ENCODE measurements at places on chromosomes 7 and 10. TPM values are rescaled to one million over a fixed set of nuclear protein-coding genes. Genes with fewer than 3 reads are reported as not detected.

GRCh38 chr10:17590969-17591645, 26.1 kb downstream of the HACD1 start:
- H3K27ac ChIP-seq, result no peak overlapping the region
- no peak for DNase-seq
- H3K4me1 ChIP-seq, result no peaks in the 10 kb centered on the region
- no peaks in the 10 kb centered on the region for H3K27me3 ChIP-seq
- H3K4me3 ChIP-seq, result no peak overlapping the region

GRCh38 chr10:121774813-121775212, 153.0 kb downstream of the ATE1 start:
- no peaks in the 10 kb centered on the region for H3K27me3 ChIP-seq
- no peak overlapping the region for H3K4me3 ChIP-seq
- H3K27ac ChIP-seq, result no peak overlapping the region

DNA sequence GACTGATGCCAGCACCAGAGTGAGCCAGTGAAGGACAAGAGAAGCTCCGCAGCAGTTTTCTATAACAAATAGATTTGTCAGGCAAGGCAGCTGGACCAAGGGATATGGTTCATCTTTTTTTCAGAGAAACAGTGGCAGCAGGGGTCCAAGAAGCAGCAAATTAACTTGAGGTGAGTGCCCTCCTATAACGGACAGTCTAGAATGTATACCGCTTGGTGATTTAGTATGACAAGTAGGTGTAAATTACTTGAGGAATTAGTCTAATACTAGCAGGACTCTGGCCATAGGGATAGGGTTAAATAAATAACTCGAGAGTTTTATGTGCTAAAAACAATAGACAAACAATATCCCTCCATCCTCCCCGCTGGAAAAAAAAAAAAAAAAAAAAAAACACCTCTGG, 153.0 kb upstream of the WNT16 start:
- H3K4me3 ChIP-seq, result no peak overlapping the region
- H3K27me3 ChIP-seq, result no peaks in the 10 kb centered on the region
- DNase-seq, result no peak
- no peak overlapping the region for H3K27ac ChIP-seq

DNA sequence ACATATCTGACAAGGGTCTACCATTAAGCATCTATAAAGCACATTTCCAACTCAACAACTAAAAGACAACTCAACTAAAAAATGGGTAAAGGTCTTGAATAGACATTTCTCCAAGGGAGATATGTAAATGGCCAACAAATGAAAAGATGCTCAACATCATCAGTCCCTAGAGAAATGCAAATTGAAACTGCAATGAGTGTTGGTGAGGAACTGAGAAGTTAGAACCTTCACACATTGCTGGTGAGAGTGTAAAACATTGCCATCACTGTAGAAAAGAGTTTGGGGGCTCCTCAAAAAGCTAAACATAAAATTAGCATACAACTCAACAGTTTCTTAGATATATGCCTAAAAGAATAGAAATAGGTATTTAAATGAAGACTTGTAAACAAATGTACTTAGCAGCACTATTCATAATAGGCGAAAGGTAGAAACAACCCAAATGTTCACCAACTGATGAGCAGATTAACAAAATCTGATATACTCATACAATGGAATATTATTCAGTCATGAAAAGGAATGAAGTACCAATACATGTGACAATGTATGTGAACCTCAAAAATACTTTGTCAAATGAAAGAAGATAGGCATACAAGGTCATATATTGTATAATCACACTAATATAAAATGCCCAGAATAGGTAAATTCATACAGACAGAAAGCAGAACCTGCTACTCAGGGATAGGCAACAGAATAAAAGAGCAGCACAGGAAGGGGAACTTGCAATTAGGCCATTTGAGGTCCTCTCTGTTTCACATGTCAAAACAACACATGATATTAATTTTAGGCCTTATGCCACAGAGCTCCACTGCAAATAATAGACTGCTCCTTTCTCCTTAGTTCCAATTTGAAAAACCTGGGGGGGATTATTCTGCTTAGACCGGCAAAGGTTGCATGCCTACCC, 10.6 kb upstream of the LRRC72 start:
- H3K36me3 ChIP-seq, result no peaks in the 10 kb centered on the region
- DNase-seq, result no peak
- no peaks in the 10 kb centered on the region for H3K4me1 ChIP-seq
- H3K27ac ChIP-seq, result no peak overlapping the region
- no peaks in the 10 kb centered on the region for H3K27me3 ChIP-seq

DNA sequence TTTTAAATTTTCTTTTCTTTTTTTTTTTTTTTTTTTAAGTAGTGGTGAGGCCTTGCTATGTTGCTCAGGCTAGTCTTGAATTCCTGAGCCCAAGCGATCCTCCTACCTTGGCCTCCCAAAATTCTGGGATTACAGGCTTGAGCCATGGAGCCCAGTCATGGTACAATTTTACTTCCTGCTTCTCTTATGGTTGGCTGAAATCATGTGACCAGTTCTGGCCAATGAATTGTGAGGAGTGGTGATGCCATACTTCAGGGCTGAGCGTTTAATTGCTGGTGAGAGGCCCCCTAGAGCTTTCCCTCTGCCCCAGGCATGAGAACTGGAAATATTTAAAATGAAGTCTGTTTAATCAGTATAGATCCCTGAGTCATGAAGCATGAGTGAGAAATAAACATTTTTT, 22.2 kb upstream of the BAIAP2L1 start:
- no peak for DNase-seq
- H3K4me1 ChIP-seq, result no peaks in the 10 kb centered on the region
- H3K27ac ChIP-seq, result no peak overlapping the region

GIMAP2 gene
- 269 TPM for total RNA-seq

Data from naive thymus-derived CD4-positive, alpha-beta T cell (primary cell).